ENCODE measurements at places on chromosomes 3 and 15.

DNA sequence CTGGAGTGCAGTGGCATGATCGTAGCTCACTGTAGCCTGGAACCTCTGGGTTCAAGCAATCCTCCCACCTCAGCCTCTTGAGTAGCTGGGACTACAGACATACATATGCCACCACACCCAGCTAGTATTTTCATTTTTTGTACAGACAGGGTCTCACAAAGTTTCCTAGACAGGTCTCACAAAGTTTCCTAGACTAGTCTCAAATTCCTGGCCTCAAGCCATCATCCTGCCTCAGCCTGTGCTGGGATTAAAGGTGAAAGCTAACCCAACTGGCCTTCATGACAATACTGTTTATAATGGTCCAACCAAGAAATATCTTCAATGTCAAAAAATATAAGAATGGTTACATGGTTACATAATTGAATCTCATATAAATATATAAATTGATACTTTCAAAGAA, 24.0 kb downstream of the GPR176 start:
- no peak for DNase-seq

- DNase-seq = no peak
Observed at GRCh38 chr3:59800481-59800880, 750.7 kb upstream of the CFAP20DC start.

- DNase-seq = no peak
Observed at GRCh38 chr3:194285024-194285849, 65.9 kb downstream of the CPN2 start.

GRCh38 chr3:31010491-31010890, 116.0 kb upstream of the GADL1 start:
- DNase-seq = no peak

GRCh38 chr3:15330031-15330596, 2.3 kb downstream of the SH3BP5 start:
- DNase-seq = no peak

- DNase-seq = no peak
Observed at GRCh38 chr15:52408823-52409222, 113.2 kb upstream of the MYO5C start.

GRCh38 chr3:176120507-176120906, 1076.8 kb downstream of the TBL1XR1 start:
- no peak for DNase-seq

GRCh38 chr15:79339588-79340314, 28.8 kb downstream of the TMED3 start:
- no peak for DNase-seq

DNA sequence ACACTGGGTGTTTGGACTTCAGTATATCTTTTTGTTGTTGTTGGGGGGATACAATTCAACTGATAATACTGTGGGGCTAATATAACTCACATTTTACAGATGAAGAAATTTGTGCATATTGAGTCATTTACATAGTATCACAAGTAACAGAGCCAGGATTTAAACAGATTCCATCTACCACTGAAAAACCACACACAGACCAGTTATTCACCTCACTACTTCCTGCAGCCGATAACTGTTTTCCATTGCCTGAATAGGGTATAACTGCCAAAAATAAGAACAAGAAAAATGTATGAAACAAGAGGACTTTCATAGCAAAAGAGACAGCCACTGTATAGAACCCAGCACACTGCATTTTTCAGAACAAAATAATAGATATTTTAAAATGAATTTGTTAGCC, 215.8 kb upstream of the CNTN6 start:
- no peak for DNase-seq

- DNase-seq = no peak
Observed at GRCh38 chr3:55245351-55245750, 241.8 kb downstream of the WNT5A start.

DNA sequence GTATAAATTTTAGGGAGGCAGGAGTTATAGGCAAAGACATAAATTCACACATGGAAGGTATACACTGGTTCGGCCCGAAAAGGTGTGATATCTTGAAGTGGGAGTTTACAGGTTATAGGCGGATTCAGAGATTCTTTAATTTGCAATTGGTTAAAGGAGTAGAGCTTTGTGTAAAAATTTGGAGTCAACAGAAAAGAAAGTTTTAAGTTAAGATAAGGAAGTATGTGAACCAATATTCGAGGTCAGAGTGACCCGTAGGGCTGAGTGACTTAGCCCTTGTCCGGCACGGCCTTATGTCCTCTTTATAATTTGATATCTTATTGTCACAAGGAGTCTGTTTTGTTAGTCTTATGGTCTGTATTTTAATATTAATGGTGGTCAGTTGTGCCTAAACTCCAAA, 10.6 kb upstream of the THSD4 start:
- DNase-seq = no peak

GRCh38 chr3:156187146-156187769, 66.9 kb downstream of the KCNAB1 start:
- DNase-seq = no peak

DNA sequence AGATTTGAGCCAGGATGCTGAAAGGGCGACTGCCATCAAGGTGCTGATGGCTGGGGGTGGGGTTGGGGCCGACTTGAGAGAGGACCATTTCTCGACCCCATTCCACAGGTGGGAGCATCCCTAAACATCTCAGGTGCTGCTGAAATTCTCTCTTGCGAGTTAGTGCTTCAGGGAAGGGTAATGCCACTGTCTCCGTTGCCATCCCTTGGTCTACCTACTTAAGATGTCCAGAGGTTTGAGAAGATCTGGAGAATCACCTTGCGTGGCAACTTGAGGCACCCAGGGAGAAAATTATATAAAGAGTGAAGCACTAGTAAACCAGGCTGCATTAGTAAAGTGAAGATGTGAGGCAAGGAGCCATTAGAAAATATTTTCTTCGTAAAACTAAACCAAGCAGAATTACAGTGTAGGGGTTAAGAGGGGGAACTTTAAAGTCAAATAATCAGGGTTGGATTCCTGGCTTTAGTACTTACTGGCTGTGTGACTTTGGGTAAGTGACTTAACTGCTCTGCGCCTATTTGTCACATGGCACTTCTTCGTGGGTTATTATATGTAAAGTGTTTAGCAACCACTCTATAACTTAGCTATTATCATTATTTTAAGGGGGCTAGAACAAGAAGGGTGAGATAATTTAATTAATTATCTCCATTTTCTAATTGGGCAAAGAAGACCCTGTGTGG, 662 bp upstream of the RFTN1 start:
- no peak for DNase-seq

DNA sequence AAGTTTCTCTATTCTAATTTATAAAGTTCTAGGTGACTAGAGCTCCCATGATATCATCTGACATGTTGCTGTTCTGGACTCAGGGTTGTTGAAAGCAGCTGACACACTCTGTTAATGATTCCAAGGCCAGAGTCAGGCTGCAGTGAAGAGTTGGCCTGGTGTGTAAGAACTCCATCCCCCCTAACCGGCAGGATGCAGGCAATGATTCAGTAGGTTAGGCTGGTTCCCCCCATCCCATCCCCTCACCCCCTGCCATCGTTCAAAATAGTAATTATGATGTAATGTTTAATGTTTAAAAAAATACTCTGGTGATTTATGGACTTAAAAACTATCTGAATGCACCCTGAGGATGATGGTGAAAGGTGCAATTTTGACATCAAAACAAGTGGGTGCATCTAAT, 4.6 kb upstream of the TRIM71 start:
- DNase-seq = no peak

DNA sequence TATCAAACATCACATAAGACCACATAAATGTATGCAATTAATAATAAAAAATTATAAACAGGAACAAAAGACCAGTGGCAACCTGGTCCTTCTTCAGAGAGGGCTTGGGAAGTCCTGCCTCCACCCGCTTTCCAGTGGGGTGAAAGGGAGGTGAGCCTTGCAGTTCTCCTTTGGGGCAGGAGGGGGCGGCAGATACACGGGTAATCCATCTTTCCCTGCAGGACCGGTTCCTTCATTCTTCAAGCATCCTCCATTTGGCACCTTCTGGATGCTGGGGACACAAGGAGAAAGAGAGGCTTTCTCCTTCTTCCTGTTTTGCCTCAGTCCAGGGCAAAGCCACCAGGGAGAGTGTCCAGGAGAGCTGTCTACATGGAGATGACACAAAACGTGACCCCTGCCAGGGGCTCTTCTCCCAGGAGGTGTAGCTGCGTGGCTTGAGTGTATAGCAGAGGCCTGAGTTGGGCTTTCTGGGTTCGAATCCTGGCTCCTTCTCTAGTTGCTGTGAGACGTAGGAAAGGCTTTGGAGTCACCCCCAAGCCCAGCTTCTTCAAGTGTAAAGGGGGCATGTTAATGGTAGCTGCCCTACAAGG, 23.2 kb downstream of the RPLP1 start:
- peak; percentile 52 for DNase-seq

Measured in stimulated activated CD4-positive, alpha-beta T cell treated with anti-CD3 and anti-CD28 coated beads, Interleukin-15, amount 100 ng/mL, for 1 hour (primary cell).